Activated CD4-positive, CD25-positive, alpha-beta regulatory T cell (primary cell): ENCODE measurements at places on chromosomes 1 and 21.

DNA sequence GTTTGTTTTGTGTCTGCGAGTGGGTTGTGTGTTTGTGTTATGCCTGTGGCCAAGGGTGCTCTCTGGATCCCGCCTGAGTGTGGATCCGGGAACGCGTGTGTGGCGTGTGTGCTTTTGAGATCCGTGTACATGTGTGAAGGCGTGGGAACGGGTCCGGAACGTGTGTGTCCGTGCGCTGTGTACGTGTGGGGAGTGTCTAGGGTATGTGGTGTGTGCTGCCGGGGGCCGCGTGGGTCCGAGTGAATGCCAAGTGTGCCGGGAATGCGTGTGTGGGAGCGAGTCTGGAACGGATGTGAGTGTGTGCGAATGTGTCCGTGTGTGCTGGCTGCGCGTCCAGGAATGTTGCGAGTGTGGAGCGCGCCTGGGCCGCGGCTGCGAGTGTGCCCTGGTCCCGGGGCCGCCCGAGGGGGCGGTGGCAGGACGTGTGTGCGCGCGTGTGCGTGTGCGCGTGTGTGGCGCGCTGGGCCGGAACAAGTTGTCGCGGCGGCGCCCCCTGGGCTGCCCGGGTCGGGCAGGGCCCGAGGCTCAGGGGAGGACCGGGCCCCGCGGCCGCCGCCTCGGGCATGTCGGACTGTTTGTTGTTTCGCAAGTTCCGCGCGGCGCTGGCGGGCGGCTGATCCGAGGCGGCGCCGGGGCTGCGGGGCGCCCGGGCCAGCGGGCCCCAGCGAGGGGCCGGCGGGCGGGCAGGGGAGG is 953 bp downstream of the PTPRU start:
- DNase-seq: no peak

- no peak for DNase-seq
These were observed 27.4 kb downstream of the MAP7D1 start for GRCh38 chr1:36183309-36183856.

DNA sequence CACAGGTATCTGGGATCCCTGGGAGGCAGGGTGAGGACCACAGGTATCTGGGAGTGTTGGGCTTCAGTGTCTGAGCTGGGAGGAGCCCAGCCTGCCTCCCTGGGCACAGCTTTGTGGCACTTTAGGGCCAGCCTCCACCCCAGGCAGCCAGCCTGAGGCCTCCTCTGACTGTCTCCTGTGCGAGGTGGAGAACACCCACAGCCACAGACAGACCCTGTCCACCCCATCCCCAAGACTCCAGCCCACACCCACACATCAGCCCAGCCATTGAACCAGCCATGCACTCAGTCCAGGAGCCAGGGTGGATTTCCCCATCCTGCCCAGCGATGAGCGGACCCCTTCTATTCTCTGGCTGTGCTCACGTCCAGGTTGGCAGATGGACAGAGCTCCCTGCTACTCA is 21.8 kb upstream of the TNFRSF1B start:
- no peak for DNase-seq

- DNase-seq: no peak
These were observed 1.1 kb downstream of the SLC35F3 start for GRCh38 chr1:233905416-233906051.

DNA sequence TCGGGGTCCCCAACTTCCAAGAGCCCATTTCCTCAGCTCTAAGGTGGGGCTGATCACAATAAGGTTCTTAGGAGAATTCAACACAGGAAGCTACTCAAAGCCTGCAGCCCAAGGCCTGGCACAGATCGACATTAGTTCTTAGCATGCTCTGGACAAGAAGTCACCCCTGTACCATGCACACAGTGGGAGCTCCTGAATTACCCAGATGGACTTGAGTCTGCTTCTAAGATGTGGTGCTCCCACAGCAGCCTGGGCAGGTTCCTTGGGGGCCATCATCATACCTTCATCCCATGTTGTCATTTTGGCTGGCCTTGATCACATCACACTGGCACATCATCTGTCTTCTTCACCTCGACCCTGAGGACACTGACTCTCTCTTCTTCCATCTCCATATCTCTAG is 153.3 kb upstream of the VAMP3 start:
- no peak for DNase-seq

DNA sequence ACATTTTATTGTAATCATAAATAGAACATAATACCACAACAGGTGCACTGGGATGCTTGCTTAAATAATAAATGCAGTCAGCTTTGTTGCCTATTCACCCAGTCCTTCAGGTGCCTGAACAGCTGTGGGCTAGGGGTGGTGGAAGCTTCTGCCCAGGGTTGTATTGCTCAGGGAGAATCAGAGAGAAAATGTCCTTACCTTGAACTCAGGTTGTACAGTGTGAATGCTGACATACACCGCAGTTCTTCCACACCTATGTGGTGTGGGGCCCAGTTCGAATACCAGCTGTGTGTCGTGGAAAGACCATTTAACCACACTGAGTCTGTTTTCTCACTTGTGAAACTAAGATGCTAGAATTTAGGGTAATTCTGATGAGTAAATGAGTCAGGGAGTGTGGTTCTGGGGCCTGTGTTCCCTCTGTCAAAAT is 115.7 kb upstream of the ATP1A1 start:
- no peak for DNase-seq

GRCh38 chr1:89295187-89295586 is 22.5 kb upstream of the GBP5 start:
- DNase-seq: no peak
